ENCODE measurements at places on chromosomes 2 and 18.

DNA sequence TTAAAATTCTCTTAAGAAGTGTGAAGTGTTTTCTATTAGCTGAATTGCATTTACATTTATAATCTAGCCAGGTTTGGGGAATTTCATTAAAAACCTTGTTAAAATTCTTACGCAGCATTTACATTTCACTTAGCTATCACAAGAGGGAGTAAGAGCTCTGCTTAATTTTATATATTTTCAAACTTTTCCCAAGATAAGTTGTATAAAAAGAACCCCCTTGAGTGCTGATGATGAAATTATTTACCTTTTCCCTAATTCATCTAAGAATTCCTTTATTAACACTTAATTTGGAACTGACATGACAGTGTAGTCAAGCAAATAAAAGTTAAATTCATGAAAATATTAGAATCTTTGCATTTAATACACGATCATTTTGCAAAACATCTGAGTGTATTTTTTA lies 54.2 kb upstream of the ZSWIM2 start:
- H3K4me1 ChIP-seq: no peaks in the 10 kb centered on the region
- no peak overlapping the region for H3K27ac ChIP-seq
- no peaks in the 10 kb centered on the region for H3K36me3 ChIP-seq
- H3K27me3 ChIP-seq: no peaks in the 10 kb centered on the region

GRCh38 chr2:174914853-174915760 lies 90.1 kb downstream of the CHN1 start:
- peaks cover 1% of the 10 kb centered on the region for H3K4me1 ChIP-seq
- H3K27me3 ChIP-seq: no peaks in the 10 kb centered on the region
- no peak overlapping the region for H3K27ac ChIP-seq

- H3K27me3 ChIP-seq: no peaks in the 10 kb centered on the region
- H3K4me1 ChIP-seq: peaks cover 1% of the 10 kb centered on the region
- no peaks in the 10 kb centered on the region for H3K36me3 ChIP-seq
- DNase-seq: no peak
Observed at GRCh38 chr2:200961674-200962073, 1.8 kb downstream of the ORC2 start.

GRCh38 chr2:127092901-127093516 lies 13.9 kb downstream of the BIN1 start:
- H3K27me3 ChIP-seq: no peaks in the 10 kb centered on the region
- peaks cover 14% of the 10 kb centered on the region for H3K4me1 ChIP-seq
- H3K36me3 ChIP-seq: no peaks in the 10 kb centered on the region
- no peak overlapping the region for H3K27ac ChIP-seq
- peak; percentile 10 for DNase-seq

DNA sequence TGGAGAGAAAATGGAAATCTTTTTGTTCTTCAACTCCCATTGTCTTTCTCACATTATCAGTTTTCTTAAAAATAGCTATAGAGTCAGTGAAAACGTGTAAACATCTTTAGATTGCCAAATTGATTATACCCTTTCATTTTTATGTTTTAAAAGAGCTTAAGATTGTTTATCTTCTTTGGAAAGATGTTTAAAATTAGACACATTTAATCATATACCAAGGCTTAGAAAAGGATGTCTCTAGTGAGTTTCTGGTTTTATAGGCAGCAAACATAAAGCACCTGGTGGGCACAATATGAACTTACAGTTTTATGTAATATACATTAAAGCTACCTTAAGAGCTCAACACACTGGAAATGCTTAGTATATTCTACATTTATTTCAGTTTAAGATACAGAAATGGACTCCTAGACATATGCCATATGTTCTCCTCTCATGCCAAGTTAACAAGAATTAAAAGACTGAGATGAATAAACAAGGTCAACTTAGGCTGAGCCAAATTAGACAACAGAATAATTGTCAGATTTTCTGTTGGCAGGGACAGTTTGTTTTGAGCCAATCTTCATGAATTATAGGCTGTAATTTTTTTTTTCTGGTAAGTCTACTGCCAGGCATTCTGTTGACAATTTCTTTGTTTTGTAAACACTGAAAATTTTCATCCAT lies 112.7 kb downstream of the OTX1 start:
- H3K27me3 ChIP-seq: no peaks in the 10 kb centered on the region
- no peak overlapping the region for H3K4me3 ChIP-seq
- no peak overlapping the region for H3K27ac ChIP-seq

DNA sequence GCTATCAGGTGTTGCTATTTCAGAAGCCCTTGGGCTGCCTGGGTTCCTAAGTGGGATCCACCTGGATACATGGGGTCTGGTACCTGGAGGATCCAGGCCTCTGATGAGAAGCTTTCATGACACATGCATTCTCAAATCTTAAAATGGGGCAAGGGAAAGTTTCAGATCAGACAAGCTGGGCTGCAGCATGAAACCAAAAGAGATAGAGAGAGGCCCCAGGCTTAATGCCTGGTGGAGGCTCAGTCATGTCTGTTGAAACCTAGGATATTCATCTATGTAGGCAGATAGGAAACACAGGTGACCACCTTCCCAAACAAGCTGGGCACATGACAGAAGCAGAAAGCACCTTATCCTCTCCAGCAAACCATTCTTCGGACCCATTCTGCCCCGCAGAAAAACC lies 18.8 kb upstream of the PLB1 start:
- no peaks in the 10 kb centered on the region for H3K4me1 ChIP-seq
- H3K4me3 ChIP-seq: no peak overlapping the region
- DNase-seq: no peak
- no peaks in the 10 kb centered on the region for H3K27me3 ChIP-seq

- no peaks in the 10 kb centered on the region for H3K4me1 ChIP-seq
- DNase-seq: peak; percentile 70
- H3K4me3 ChIP-seq: no peak overlapping the region
- no peak overlapping the region for H3K27ac ChIP-seq
Observed at GRCh38 chr2:204538182-204539018, 6.9 kb upstream of the PARD3B start.

- H3K4me1 ChIP-seq: no peaks in the 10 kb centered on the region
- H3K4me3 ChIP-seq: no peak overlapping the region
- H3K27me3 ChIP-seq: no peaks in the 10 kb centered on the region
- no peak overlapping the region for H3K27ac ChIP-seq
- no peak for DNase-seq
Observed at GRCh38 chr18:34795070-34795732, 85.1 kb downstream of the DTNA start.
